ENCODE measurements at places on chromosomes 16 and 17.
A peak's percentile ranks its signal among the peaks of the same experiment; 100 is the strongest.

- DNase-seq: no peak
Observed at GRCh38 chr17:50615828-50616227, 18.9 kb upstream of the ABCC3 start.

- DNase-seq: peak; percentile 42
Observed at GRCh38 chr17:64502021-64502420, 4.1 kb downstream of the DDX5 start.

DNA sequence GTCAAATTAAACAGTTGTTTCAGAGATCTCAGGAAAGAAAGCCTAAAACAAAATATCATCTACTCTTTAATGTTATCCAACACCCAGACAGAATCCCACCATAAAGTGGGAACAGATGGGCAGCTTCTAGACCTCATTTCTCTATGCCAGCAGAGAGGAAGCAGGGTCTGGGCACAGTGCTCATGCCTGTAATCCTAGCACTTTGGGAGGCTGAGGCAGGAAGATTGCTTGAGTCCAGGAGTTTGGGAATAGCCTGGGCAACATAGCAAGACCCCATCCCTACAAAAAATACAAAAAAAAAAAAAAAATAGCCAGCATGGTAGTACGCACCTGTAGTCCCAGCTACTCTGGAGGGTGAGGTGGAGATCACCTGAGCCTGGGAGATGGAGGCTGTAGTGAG, 13.5 kb upstream of the ZNF652 start:
- no peak for DNase-seq

GRCh38 chr17:43614561-43614960, 47.2 kb downstream of the MEOX1 start:
- no peak for DNase-seq

DNA sequence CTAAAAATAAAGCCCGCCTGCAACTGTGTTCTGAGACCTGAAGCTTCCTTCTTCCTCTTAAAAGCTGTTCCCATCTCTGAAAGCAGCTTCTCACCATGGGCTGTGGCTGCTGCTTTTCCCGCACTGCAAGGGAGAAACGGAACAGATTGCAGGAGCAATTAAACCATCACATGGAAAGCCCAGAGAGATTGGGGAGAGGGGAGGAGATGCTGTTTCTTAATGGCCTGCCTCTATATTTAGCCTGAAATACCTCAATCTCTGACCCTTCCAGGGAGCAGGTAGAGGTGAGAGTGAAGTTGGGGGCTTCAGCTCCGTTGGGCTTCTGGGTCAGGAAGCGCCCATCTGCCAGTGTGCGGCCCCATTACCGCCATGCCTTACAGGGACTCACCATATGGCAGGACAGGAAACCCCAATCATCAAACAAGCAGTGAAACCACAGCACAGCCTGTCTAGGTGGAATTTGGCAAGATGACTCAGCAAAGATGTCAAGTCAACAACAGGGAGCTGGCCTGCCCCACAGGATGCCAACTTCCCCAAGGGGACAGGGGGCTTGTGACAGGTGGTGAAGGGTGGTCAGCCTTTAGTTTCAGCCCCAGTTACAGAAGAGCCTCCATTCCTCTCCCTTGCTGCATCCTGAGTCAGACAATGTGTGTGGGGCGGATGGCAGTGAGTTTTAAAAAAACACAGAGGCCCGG, 286.6 kb upstream of the CCL2 start:
- no peak for DNase-seq

DNA sequence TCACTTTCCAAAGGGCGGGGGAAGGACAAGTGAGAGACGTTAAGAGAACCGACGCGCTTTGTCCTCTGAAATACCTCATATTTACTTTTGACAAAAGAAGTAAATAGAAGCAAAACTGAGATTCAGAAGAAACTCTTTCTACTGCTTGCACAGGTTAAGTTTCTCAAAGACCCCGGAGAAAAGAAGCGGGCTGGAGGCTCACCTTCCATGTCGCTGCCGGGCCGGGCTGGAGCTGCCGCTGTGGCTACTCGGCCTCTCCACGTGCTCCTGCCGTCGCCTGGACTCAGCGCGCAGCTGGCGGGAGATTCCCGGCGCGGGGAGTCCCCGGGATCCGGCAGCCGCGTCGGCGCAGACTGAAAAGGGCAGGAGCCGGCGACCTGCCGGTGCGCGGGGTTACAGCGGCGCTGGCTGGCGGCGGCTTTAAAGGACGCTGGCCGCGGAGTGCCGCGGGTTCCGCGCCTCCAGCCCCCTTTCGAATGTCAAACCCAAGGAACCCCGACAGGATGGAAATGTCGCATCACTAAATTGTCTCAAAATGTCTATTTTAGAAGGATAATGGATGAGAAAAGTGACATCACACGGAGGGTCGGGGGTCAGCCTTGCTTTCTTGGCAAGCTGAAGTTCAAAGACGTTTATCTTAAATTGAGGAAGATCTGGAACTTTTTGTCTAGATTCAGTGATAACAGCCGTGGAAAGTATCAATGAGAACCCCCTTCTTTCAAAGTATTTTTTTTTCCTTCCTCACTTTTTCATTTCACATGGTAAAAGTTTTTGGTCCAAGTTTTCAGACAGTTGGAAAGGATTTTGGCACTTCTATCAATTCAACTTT, at the start of gene IKZF3:
Gene IKZF3 (minus strand): TSS at position 395 of the 829 bp plus-strand sequence. CDS start 186 bp downstream, at position 209.
- DNase-seq: peak; percentile 76

DNA sequence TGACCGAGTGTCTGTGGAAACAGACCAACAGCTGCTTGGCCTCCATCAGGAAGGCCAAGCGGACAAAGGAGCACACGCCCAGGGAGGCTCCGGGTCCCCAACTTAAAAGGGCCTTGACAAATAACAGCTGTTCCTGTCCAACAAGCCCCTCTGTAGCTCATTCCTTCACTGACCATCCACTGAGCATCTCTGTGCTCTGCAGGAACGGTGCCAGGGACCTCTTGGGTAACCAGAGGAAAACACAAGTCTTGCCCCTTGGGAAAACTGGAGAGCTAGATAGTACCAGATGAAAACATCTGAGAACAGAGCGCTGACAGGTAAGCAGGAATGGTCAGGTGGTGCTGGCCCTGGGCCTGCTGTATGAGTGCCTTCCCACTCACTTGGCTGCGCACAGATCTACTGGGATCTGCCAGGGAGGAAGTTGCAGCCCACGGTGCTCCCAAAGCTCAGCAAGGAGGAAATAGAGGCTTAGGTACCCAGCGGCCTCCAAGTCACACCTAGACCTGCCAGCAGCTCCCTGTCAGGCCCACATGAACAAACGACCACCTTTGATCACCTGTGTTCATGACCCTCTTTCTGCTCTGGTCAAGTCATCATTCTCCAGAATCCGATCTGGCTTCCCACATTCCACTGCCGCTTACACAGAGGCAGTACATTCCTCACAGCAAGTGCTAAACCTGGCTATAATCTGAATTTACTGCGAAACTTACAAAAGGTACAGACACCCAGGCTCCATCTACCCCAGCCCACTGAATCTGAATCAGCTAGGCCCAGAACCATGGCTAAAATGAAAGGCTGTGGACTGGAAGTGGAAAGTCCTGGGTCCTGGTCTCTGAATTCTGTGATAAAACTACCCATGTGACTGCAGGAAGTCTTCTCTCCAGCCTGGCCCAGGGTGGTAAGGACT, 12.5 kb downstream of the DCAKD start:
- DNase-seq: no peak

- DNase-seq: no peak
Observed at GRCh38 chr17:40763752-40764151, 8.2 kb downstream of the KRT26 start.

GRCh38 chr17:12097326-12097725, 76.6 kb downstream of the MAP2K4 start:
- DNase-seq: no peak

DNA sequence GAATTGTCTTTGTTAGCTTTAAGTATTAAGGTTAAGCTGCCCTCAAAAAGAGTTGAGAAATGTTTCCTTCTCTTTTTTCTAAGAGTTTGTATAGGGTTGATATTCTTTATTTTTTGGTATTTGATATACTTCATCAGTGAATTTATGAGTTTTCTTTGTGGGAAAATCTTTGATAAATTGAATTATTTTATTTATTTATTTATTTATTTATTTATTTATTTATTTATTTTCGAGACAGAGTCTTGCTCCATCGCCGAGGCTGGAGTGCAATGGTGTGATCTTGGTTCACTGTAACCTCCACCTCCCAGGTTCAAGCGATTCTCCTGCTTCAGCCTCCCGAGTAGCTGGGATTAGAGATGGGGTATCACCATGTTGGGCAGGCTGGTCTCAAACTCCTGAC, 19.9 kb downstream of the TEFM start:
- DNase-seq: no peak

GRCh38 chr17:73514146-73514863, 129.9 kb downstream of the SDK2 start:
- no peak for DNase-seq

DNA sequence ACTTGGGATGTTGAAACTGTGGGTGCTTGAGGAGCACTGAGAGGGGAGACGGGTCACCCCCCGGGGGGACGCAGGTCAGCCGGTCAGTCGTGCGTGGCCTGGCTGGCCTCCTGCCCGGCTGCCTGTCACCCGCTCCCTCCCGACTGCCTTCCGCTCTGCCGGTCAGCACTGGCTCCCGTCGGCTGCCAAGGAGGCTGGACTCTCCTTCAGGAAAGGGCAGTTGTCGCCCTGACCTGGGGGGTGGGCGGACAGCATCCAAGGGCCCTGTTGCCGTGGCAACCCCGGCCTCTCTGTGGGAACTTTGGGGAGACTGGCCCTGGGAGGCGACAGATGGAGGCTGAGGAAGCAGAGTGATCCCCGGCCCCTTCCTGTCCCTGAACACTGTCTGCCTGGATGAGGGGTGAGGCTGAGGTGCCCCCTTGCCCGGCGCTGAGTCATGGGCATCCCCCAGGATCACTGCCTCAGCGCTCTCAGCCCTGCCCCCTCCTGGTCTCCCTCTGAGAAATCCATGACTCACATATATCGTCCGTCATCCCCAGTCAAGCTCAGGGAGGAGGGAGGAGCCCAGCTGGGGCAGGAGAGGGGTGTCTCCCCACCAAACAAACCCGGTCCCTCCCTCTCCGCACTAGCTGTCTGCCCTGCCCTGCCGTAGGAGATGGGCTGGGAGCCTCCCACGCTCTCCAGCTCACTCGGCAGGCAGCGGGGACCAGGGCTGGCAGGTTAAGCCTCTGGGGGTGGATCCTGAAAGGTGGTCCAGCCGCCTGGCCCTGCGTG, at the start of gene ADGRG1:
Gene ADGRG1 (plus strand): TSS at position 623 of the 774 bp plus-strand sequence. CDS start 21,658 bp downstream, outside the sequence.
- no peak for DNase-seq

DNA sequence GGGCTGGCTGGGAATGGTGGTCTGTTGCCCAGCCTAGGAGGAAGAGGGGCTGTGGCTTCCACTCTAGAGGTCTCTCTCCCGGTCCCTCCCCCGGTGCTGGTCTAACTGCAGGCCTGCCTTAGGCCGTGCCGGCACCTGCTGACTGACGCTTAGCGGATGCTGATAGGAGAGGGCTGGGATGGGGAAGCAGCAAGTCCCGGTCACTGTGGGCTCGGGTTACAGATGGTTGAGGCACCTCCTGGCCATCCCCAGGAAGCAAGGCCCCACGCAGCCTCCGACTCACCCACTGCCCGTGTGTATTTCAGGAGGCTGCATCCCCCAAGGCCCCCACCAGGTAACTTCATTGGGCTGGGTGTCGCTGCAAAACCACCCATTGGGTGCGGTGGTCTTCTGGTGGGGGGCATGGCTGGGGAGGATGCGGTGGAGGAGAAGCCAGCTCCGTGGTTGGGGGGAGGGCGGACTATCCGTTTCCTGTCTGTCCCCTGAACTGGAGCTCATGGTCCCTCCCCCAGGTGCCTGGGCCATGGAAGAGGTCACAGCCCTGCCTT, 278.9 kb downstream of the SEC14L1 start:
- no peak for DNase-seq

DNA sequence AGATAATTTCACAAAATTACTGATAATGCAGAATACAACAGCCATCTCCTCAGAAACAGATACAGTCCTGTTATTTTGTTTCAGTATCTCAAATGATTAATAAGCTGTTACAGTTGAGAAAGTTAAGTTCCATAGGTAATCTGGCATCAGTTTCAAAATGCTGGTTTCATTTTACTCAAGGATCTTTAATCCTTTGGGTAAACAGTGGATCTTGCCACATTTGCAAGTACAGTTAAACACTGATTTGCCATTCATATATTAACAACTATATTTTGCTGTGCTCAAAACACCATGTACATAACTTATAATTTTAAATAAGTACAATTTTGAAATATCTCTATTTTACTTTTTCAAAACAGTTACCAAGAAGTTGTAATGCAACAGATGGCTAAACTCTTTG, 31.2 kb downstream of the RPGRIP1L start:
- no peak for DNase-seq

DNA sequence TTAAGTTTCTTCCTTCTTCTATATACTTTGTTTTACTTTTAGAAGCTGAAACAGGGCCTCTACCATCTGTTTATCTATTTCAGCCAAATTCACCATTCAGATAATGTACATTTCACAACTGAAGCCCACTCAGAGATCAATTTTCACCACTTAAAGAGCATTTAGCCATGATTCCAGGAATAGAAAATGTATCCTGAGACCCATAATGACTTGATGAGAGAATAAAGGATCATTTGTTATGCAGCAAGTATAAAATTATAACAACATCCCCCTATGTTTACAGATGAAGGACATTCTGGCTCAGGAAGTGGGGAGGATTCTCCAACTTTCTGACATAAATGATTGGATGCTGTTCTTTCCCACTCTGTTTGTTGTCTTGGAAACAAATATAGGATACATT, 962.1 kb upstream of the EEF2KMT start:
- no peak for DNase-seq

GRCh38 chr17:9860851-9861250, 35.1 kb downstream of the GLP2R start:
- DNase-seq: no peak

DNA sequence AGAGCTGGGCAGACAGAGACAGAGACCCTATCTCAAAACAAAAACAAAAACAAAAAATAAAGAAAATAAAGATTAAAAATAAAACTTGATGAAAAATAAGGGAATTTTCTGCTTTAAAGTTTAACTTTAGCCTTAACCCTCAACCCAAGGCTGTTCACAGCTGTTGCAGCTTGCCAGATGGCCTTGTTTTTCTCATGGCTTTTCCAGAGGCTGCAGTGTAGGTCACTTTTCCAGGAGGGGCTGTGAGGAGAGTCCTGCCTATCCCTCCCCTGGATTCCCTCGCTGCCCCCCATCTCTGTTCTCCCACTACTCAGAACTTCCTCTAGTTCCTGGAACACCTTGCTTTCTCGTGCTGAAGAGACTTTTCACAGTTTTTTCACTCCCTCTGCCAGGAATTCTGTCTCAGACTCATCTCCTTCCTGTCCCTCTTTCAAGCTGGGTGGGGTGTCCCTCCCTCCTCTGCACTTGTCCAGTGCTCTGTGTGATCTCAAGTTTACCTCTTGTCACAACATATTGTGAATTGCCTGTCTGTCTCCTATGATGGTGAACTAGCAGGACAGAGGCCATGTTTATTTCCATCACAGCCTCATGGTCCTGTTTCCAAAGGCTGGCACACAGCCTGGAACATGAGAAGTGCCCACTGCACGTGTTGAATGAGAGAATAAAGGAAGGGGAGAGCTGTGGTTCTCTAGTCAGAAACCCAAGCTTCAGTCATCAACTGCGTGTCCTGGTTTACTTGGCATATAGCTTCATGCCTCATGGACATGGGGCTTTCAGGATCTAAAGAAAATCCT, 69.9 kb upstream of the MSI2 start:
- no peak for DNase-seq

DNA sequence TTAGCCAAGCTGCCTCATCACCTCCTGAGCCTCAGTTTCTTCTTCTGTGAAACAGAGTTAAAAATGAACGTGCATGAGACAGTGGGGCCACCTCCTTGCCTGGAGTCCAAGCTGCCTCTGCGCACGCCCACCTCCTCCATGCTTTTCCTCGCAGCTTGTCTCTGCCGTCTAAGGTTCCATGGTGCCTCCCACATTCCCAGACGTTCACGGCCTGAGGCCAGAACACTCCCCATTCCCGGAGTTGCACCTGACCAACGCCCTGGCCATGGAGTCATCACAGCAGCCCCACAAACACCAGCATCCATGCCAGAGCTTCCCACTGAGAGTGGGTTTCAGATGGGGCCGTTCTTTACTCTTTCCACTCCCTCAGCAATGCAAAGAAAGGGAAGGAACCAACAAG, 183.0 kb upstream of the FOXF1 start:
- no peak for DNase-seq
